Pancreas (tissue), 10 donors: ENCODE measurements at places on chromosomes 5 and 9.
A peak's percentile ranks its signal among the peaks of the same experiment; 100 is the strongest.

GRCh38 chr9:133888048-133888808 is 103.9 kb downstream of the VAV2 start:
- H3K36me3 ChIP-seq, result no peaks in the 10 kb centered on the region
- DNase-seq, result no peak
- peaks cover 12% of the 10 kb centered on the region for H3K4me1 ChIP-seq
- H3K27ac ChIP-seq, result peak overlapping the region; percentile 17
- no peak overlapping the region for H3K4me3 ChIP-seq

DNA sequence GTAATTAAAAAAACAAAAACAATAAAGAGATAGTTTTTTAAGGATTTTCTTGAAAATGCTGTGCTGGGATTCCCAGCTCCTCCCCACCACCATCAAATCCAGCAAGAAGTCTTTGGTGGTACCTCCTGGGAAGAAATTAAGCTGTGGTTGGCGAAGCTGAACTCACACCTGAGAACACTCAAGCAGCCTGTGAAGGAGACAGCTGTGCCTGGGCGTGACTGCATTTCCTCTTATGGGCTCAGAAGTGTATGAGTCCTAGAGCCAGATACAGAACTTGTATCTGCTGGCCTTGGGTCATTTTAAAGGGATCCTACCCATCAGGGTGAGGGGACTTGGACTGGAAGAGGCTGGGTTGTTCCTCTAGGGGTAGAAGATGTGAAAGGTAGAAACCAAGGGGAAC is 561.2 kb upstream of the SGCD start:
- H3K36me3 ChIP-seq, result no peaks in the 10 kb centered on the region
- no peak overlapping the region for H3K27ac ChIP-seq
- H3K4me3 ChIP-seq, result no peak overlapping the region

- no peaks in the 10 kb centered on the region for H3K27me3 ChIP-seq
- H3K4me3 ChIP-seq, result no peak overlapping the region
- H3K4me1 ChIP-seq, result no peaks in the 10 kb centered on the region
- no peak for DNase-seq
- H3K36me3 ChIP-seq, result no peaks in the 10 kb centered on the region
Observed at GRCh38 chr9:21477466-21477865, 4.6 kb downstream of the IFNE start.

GRCh38 chr5:63070001-63070400 is 491.4 kb downstream of the LRRC70 start:
- DNase-seq, result no peak
- no peak overlapping the region for H3K4me3 ChIP-seq
- H3K36me3 ChIP-seq, result no peaks in the 10 kb centered on the region
- H3K4me1 ChIP-seq, result no peaks in the 10 kb centered on the region

- H3K4me3 ChIP-seq, result no peak overlapping the region
- no peaks in the 10 kb centered on the region for H3K27me3 ChIP-seq
- H3K4me1 ChIP-seq, result no peaks in the 10 kb centered on the region
- H3K27ac ChIP-seq, result peak overlapping the region; percentile 72
- no peaks in the 10 kb centered on the region for H3K36me3 ChIP-seq
Observed at GRCh38 chr9:137412431-137412830, 10.5 kb downstream of the EXD3 start.

DNA sequence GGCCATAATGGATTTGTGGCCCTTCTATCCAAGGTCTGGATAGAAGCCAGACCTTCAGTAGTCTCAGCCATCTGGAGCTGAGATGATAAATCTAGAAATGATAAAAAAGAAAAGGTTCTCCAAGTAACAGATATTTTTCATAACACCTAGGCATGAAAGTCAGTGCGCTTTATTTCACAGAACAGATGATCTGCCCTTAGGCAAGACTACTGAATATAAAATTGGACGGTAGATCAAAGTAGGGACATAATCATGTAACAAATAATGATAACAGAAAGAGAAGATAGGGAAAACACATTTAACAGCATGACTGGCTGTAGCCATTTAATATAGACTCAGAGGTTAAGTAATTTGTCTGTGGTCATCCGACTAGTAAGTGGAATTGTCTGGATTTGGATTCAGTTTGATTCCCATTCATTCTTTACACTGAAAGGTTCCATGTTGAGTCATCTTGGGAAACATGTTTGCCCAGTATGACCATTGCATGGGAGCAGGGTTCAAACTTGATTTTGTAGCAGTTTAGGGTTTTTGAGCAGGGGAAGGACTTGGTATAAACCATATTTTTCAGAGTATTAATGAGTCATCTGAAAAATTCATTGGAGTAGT is 4.1 kb upstream of the CAVIN4 start:
- no peak for DNase-seq
- H3K36me3 ChIP-seq, result no peaks in the 10 kb centered on the region
- H3K27ac ChIP-seq, result no peak overlapping the region
- H3K4me1 ChIP-seq, result no peaks in the 10 kb centered on the region
- no peak overlapping the region for H3K4me3 ChIP-seq

DNA sequence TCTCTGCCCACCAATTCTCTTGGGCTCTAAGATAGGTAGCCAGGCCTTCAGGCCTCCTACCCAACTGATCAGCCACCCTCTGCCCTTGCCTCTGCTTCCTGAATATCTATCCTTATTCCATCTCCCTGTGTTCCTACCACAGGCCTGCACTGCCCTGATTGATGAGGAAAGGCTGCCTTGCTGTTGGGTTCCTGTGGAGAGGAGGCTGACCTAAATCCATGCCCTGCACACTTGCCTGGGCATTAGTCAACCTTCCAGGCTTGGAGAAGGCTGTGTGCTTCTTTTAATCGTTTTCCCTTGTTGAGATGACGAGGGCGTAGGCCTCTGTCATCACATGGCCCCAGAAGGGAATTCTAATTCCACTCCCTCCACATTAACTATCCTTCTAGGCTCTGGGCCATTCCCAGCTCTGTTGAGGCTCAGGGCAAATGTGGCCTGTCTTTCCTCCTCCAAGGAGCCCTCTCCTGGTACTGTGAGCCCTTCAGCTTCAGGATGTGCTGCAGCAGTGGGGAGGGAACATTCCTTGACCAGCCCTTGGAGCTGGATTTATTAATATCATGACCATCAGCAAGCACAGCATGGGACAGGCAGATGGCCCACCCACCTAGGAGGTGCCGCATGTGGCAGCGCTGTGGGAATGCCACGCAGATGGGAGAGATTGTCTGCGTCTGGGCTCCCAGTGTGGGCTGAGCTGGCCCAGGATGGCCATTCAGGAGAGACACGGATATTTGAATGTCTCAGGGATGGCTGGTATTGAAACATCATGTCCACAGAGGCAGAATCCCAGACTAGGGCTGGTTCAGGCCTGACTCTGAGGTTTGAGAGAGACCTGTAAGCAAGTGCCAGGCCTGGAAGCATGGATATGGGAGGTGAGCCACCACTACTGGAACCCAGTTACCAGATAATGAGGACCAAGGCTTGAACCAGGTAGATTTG is 40.9 kb downstream of the ANGPTL2 start:
- no peaks in the 10 kb centered on the region for H3K36me3 ChIP-seq
- H3K4me3 ChIP-seq, result no peak overlapping the region
- H3K27ac ChIP-seq, result no peak overlapping the region
- DNase-seq, result no peak
- no peaks in the 10 kb centered on the region for H3K27me3 ChIP-seq

DNA sequence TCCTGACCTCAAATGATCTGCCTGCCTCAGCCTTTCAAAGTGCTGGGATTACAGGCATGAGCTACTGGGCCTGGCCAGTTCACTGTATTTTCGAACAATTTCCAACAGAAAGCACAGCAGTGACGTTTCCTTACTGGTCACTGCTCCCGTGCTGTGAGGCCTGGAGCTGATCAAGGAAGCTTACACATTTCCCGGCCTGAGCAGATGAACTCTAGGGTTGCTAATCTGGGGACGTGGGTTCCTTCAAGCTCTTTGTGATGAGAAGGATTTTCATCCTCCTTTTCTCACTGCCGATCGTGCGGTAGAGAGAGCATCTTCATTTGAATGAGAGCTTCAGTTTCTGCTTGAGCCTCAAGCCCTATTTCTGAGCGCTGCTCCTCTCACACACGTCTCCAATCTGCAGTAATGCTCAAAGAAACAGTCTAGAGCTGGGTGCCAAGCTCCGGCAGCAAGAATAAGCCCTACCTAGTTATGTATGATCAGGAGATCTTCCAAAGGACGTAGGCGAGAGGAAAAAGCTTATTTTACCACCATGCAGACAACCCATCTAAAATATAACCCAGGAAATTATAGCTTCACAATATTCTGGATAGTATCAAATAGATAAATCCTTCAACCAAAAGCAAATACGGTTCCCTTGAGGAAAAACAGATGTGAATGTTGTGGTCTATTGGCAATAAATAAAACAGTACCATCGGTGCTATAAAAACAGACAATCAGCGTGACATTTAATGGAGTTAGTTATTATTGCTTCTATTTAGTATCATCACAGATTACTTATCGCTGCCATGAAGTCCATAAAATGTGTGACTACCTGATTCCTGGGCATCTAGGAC is 7.3 kb upstream of the SPATA24 start:
- no peak for DNase-seq
- H3K36me3 ChIP-seq, result no peaks in the 10 kb centered on the region

GRCh38 chr9:132049323-132049882 is 30.3 kb downstream of the MED27 start:
- H3K27ac ChIP-seq, result no peak overlapping the region
- H3K36me3 ChIP-seq, result no peaks in the 10 kb centered on the region
- no peaks in the 10 kb centered on the region for H3K4me1 ChIP-seq
- H3K4me3 ChIP-seq, result no peak overlapping the region
- no peaks in the 10 kb centered on the region for H3K27me3 ChIP-seq

DNA sequence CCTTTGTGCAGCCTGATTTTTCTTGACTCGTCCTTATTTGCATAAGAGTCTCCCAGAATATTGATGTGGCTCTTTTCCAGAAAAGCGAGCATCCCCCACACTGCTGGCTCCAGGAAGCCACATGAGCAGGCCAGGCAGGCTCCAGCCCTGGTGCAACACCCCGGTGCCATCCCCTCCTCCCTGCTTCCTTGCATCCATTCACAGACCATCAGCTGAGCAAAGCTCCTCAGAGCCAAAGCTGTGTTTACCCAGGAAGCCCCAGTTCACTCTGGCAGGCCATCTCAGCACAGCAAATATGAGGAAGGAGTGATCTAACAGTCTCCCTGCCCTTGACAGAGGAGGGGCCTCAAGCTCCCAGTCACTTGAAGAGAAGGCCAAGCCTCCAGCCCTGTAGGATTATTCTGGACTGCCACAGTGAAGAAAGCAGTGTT is 34.4 kb downstream of the INSYN2B start:
- no peaks in the 10 kb centered on the region for H3K4me1 ChIP-seq
- H3K36me3 ChIP-seq, result no peaks in the 10 kb centered on the region
- no peak for DNase-seq
- H3K4me3 ChIP-seq, result no peak overlapping the region
- H3K27me3 ChIP-seq, result no peaks in the 10 kb centered on the region

DNA sequence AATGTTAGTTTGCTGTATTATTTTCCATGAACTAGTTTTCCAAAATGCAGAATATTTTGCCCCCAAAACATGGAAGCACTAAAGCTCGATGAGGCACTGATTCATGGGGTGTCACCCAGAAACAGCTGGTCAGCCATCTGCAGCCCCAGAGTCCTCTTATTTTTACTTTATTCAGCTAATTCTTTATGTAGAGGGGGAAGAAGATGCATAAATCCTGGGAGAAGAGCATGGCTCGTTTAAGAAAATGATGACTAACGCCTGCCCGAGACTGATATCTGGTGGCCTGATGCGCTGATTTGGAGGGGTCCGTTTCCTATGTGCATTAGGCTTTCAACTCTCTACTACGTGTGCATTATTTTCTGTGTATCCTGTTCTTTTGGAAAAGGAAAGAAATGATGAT is 390.3 kb upstream of the MEF2C start:
- no peaks in the 10 kb centered on the region for H3K27me3 ChIP-seq
- H3K4me1 ChIP-seq, result no peaks in the 10 kb centered on the region
- H3K4me3 ChIP-seq, result no peak overlapping the region
- no peak for DNase-seq

GRCh38 chr5:157952374-157952685 is 93.4 kb upstream of the CLINT1 start:
- no peak for DNase-seq
- no peaks in the 10 kb centered on the region for H3K27me3 ChIP-seq
- no peaks in the 10 kb centered on the region for H3K4me1 ChIP-seq
- no peak overlapping the region for H3K4me3 ChIP-seq
- H3K36me3 ChIP-seq, result no peaks in the 10 kb centered on the region

DNA sequence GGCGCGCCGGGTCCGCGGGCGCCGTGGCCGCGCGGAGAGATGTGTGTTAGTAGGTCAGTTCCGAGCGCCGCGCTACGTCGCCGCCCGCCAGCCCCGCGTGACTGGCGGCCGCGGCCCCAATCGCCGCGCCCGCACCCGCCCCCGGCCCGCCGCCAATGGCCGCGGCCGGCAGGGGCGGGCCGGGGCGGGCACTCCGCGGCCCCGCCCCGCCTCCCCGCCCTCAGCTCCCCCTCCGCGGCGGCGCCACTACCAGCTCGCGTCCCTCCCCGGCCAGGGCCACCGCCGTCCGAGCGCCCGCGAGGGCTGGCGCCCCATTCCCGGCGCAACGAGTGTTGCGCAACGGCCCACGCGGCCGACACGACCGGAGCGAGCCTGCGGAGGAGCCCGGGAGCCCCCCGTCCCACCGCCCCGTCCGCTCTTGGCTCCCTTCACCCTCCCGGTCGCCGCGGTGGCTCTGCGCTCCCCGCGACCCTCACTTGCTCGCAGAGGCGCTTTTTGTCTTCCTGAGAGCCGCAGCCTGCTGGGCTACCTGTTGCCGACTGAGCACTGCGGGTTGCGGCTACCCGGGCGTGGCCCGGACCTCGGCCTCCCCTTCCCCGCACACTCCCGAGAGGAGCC is at the start of gene NFIL3:
Gene NFIL3 (minus strand): TSS at position 48 of the 618 bp plus-strand sequence. CDS start 13,098 bp downstream, outside the sequence.
- peaks cover 16% of the 10 kb centered on the region for H3K4me1 ChIP-seq
- peak within 1 kb of the TSS; percentile 81 for H3K4me3 ChIP-seq
- H3K27ac ChIP-seq, result peak within 1 kb of the TSS; percentile 98

DNA sequence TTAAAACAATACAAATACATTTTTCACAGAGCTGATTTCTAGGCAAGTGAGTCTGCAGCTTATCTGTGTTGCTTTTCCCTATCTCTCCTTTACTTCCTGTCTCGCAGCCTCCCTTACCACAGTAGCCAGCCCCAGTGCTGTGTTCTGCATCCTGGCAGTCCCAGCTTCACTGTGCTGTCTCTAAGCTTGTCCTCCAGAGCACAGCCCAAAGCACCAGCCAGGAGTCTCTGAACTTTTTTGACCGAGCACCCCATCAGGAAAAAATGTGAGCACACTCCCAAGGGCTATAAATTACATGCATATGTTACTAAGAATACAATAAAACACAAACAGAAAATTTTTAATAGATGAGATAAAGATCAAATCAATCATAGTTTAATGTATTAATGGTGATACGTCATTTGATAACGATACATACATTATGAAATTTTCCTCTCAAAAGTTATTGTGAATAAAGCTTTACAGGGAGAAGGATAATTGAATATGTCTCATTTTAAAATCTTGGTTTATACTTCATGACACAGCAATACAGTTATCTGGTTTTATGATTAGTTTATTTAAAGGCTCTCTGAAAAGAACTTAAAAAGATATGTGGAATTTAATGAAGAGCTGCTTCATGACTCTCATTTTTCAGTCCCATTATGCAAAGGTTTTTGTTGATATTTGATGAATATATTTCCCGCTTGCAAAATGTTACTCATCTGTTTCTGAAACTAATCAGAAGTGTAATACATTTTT is 7.3 kb upstream of the RHOBTB3 start:
- H3K4me3 ChIP-seq, result no peak overlapping the region
- no peaks in the 10 kb centered on the region for H3K27me3 ChIP-seq
- H3K36me3 ChIP-seq, result no peaks in the 10 kb centered on the region
- H3K27ac ChIP-seq, result no peak overlapping the region

- no peak for DNase-seq
- no peaks in the 10 kb centered on the region for H3K4me1 ChIP-seq
- no peaks in the 10 kb centered on the region for H3K36me3 ChIP-seq
- no peak overlapping the region for H3K4me3 ChIP-seq
- no peaks in the 10 kb centered on the region for H3K27me3 ChIP-seq
Observed at GRCh38 chr9:88810826-88811225, 180.4 kb upstream of the S1PR3 start.
